Activated CD8-positive, alpha-beta memory T cell treated with anti-CD3 and anti-CD28 coated beads for 48 hours (primary cell): ENCODE measurements at places on chromosomes 16 and 17.

- DNase-seq, result no peak
Observed at GRCh38 chr17:67018471-67019434, 25.6 kb upstream of the CACNG1 start.

DNA sequence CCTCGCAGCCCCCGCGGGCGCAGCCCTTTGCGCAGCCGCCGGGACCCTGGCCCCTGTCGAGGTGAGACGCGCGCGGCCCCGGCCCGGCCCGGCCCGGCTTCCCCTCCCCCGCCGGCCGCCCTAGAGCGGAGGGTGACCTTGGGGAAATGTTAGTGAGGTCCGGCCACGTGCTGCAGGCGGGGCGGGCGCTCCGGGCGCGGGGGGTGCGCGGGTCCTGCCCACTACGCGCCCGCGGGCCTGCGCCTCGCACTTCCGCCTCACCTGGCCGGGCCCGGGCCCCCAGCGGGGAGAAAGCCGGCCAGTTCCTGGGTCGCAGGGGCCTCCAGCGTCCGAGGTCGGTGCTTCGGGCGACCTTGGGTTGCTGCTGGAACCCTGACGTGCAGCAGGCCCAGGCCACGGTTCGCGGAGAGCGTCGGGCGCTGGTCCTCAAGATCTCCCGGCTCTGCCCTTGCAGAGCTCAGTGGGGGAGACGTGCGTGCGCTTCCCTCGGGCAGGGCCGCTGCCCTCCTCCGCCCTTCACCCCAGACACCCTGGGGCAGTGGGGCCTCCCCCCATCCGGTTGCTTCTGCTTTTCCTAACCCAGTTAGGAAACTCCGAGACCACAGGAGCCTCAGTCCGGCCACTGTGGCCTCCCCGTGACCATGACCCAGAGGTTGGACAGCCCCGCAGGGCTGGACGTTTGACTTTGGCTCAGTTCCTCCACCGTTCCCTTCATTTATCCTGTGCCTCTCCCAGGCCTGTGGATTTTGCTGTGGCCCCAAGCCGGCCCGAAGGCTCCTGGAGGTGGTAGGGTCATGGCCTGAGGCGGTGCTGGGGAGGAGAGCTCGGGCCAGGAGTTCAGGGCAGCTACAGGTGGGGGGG is 791 bp downstream of the MCRIP2 start:
- no peak for DNase-seq

DNA sequence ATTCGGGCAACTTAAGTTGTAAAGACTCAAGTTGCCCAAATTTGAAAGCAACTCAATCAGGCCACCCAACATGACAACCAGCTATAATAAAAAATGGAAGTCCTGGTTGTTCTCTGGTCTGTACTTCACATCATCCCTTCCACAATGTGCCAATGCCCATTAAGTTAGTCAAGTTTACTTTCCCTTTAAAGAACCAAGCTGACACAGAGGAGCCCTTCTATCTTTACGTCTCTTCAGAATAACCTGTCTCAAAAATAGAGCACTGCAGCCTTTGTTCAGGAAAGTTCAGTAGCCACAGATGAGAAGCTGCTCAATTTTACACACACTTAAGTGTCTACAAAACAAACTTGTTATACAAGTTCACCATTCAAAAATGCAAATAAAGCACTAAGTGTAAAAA is 75.1 kb upstream of the C17orf78 start:
- DNase-seq, result no peak

- DNase-seq, result no peak
Observed at GRCh38 chr16:58119509-58119845, 9.7 kb downstream of the CFAP20 start.

- DNase-seq, result no peak
Observed at GRCh38 chr16:49510141-49510540, 136.5 kb downstream of the C16orf78 start.

- no peak for DNase-seq
Observed at GRCh38 chr17:2853283-2854142, 57.3 kb downstream of the RAP1GAP2 start.
